ENCODE measurements at places on chromosomes 5 and 9. TPM values are rescaled to one million over a fixed set of nuclear protein-coding genes. Genes with fewer than 3 reads are reported as not detected.

GRCh38 chr9:112863214-112863613, 27.5 kb downstream of the SLC46A2 start:
- DNase-seq: no peak

DNA sequence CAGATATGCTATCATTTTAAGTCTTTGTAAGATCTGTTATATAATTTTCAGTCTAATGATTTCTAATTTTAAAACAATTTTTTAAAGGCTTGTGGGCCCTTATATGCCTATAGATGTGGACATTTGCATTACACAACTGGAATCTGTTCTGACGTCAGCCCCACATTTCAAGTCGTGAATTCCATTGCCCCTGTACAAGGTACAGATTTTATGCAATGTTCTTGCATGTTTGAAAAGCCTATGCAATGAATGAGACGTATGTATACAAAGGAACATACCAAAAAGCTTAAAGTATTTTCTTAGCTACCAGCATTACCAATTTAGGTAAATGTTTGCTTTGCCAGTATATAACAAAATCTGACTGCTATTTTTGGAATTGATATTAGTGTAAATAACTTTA, 77.2 kb downstream of the ITGA1 start:
- DNase-seq: no peak

EDIL3 gene
- total RNA-seq: 23.6 TPM

ADAMTS16 gene
- not detected for total RNA-seq

DNA sequence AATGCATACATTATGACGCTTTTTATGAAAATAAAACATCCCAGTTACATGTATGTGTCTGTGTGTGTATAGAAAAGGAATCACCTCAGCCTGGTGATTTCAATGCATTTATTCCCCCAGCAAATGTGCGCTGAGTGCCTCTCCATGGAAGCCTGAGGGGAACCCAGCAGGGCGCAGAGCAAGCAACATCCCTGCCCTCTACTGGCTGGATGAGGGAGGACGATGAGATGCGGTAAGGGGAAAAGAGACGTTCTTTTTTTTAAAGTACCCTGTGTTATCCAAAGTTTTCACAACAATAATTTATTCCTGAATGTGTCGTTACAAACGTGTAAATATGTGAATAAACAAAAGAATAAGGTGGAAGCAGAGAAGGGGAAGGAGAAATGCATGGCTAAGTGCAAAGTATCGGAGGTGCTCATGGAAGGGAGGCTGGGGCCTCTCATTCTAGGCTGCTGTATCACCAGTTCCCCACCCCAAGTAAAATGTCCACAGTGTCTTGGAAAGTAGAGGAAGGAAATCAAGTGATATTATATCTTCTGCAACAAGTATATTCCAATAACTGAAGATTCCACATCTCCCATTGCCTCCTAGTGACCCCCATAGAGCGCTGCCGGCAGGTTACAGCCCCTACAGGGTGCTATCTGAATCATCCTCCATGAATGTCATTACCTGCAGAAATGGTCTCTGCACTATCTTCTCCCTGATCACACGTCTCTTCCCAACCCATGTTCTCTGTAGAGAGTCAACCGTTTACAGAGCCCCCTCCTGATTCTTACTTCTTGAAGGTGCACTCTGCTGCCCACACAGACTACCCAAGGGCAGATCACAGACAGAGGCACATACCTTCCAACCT, 13.0 kb upstream of the ABLIM3 start:
- DNase-seq: no peak

DNA sequence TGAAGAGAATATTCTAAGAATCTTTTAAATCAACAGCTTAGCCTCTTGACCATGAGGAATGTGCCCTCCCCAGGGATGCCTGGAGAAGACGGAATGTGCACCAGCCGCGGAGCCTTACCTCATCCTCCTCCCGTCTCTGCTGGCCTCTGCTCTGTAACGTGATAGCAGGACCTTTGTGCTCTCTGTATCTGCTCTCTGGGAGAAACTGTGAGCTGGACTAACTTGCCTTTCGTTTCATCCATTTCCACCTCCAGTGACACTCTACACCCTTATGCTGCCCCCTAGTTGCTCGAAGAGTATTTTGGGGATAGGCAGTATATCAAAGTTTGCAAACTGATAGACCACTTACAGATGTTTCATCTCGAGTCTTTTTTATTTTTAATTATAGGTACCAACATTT, 141.4 kb downstream of the NPR3 start:
- no peak for DNase-seq

- no peak for DNase-seq
Observed at GRCh38 chr9:23526806-23527205, 299.2 kb downstream of the ELAVL2 start.

PHYHD1 gene
- total RNA-seq: 6.6 TPM

- no peak for DNase-seq
Observed at GRCh38 chr5:156647034-156647451, 203.1 kb upstream of the PPP1R2B start.

DNA sequence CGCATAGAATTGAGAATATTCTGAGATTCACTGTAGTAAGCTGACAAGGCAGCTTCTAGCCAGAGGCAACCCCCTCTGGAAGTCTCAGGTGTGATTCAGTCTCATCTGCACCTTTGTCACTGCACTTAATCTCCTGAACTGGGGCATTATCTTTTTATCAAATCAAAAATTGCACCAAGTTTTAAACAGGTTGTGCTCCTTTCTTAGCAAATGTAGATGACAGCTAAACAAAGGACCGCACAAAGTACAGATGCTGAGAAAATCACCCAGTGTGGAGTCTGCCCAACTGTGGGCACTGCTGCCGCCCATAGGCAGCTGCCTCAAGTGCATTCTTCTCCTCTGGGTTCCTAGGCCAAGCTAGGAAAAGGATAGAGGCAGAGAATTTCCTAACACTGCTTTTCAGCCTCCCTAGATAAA, 51.1 kb downstream of the STARD4 start:
- DNase-seq: no peak

DNA sequence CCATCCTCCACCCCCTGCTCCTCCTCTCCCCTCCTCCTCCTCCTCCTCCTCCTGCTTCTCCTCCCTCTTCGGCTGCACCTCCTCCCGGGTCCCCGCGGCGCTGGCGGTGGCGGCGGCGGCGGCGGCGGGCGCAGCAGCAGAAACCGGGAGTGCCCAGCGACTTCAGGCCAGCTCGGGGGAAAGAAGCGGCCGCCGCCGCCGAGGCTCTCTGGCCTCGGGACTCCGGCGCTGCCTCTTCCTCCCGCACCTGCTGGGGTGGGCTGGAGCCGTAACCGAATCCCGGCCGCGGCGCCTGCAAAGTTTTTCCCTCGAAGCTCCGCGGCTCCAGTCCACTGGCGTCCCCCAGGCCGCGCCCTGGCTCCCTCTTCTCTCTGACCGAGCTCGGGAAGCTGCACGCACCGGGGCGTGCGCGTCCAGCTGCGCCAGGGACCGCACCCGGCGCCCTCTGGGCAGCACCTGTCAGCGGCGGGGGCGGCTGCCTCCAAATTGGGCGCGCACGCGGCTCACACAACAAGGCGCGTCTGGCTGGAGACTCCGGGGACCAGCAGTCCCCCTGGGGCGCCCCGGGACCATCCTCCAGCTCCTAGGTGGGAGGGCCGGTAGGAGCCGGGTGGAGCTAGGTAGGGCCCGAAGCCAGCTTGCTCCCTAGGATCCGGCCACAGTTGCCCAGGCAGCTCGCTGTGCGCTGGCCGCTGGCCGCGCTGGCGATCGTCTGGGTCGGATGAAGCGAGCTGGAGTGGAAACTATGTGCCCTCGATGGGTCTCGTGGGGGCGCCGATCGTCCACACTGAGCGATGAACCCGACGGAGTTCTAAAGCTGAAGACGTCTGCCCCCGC, at the start of gene MCTP1:
MCTP1 (minus strand) TSS at position 523 of the 837 bp plus-strand sequence.
- DNase-seq: no peak

DNA sequence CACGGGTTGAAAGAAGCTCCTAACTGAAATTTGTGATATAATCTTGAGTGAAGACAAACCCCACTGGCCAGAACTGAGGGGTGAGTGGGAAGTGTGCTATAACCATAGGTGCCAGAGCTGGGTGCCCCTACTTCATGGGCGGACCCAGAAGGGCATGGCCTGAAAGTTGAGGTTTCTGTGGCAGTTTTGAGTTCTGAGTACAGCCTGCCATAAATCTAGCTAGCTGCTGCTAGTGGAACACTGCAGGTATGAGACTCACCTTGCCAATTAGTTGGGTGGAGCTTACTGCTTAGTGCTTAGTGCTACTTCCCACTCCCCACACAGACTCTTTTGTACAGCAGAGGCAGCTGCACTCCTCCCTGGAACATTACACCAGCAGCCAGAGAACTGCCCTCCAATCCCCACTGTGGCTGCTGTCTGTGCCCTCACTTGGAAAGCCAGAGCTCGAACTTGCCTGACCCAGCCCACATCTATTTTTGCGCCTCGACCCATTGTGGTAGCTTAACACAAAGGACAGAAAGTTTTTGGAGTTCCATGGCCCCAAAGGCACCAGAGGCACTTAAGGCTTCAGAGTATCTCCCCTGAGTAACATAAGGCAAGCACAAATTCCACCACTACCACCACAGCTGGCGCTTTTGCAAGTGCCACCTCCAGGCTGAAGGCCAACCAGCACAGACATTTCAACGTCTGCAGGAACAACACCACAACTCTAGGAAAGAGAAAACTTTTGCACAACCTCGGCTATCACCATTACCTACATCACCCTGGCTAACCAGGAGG, 27.1 kb upstream of the PTGER4 start:
- DNase-seq: peak; percentile 38

ISL1 gene
- total RNA-seq: 1.6 TPM

BHMT2 gene
- 0.90 TPM for total RNA-seq

ADAMTSL2 gene
- 0.24 TPM for total RNA-seq

DNA sequence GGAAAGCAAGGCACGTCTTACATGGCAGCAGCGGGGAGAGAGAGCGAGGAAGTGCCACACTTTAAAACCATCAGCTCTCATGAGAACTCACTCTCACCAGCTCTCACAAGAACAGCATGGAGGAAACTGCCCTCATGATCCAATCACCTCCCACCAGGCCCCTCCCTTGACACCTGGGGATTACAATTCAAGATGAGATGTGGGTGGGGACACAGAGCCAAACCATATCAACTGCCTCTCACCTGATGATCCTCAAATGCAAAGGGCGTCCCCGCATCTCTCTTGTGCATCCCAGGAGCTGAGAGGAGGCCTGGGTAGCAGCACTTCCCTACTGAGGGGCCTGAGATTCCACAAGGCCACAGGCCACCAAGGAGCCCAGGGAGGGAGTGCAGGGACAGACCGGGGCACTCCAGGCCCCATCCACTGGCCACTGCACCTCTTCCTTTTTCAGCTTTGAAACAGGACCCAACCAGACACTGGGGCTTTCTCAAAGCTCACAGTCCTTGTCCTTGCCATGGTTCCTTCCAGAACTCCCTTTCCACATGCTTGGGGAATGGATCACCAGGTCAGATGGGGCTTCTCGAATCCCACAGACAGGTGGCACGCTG, 54.5 kb upstream of the IL17B start:
- DNase-seq: no peak

DNA sequence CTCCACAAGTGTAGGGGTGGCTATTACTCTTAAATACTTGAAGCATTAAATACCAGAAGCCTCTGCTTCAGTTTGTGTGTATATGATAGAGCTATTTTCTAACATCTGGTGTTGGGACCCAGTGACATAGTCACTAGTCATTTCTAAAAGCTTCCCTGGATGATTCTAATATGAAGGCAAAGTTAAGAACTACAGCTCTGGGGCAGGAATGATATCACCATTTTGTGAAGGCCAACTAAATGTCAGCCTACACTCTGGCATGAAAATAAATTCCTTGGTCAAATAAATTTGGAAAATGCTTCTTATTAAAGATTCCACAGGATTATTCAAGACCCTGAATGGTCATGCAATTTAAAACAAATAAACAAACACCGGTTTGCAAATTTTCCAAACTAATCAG, 197.7 kb downstream of the PLK2 start:
- DNase-seq: no peak

PDE6A gene
- 1.5 TPM for total RNA-seq

GRCh38 chr9:112337547-112337946, 4.1 kb upstream of the PTBP3 start:
- no peak for DNase-seq

HAPLN1 gene
- total RNA-seq: 3.8 TPM

ABCA2 gene
- 22.4 TPM for total RNA-seq

GRCh38 chr5:11304641-11305040, 543.6 kb upstream of the DAP start:
- DNase-seq: no peak

DNA sequence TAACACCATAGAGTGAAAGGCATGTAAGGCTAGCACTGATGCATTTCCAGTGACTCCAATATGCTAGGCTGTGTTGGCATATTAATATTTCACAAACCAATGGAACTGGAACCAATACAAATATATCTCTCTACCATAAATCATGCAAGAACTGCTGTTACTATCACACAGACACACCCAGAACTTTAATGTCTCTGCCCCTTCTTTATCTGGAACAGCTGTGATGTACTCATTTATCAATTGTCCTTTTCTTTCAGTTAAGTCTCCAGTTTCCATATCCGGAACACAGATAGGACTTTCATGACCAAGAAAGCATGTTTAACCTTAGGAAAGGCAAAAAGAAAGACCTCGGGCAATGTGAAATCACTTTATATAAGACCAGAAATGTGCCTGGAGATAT, 70.3 kb downstream of the SPTLC1 start:
- no peak for DNase-seq

WDR70 gene
- total RNA-seq: 26.7 TPM

SPINK7 gene
- not detected for total RNA-seq

GRCh38 chr5:38831909-38832308, 13.9 kb upstream of the OSMR start:
- no peak for DNase-seq

DNA sequence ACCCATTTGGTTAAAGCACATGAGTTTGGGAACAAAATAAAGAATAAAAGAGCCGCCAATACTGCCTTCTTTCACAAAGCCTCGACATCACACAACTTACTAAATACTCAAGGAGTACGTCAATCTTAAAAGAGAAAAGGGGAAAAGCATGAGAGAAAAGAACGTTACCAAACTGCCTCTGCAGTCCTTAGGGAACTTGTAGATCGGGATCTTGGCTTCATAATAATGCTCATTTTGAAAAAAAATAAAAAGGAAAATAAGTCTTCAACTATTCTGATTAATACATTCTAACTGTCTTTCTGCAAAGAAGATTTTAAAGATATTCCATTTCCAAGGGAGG, 618.4 kb downstream of the PDE4D start:
- no peak for DNase-seq

- DNase-seq: no peak
Observed at GRCh38 chr5:3033033-3033755, 281.7 kb upstream of the IRX2 start.

GABRA6 gene
- total RNA-seq: not detected

MARCOL gene
- total RNA-seq: not detected

GRCh38 chr5:90675222-90675621, 116.6 kb downstream of the ADGRV1 start:
- DNase-seq: no peak

CD72 gene
- 2.7 TPM for total RNA-seq

RC3H2 gene
- total RNA-seq: 34.4 TPM

ZBED3 gene
- 12.6 TPM for total RNA-seq

- peak; percentile 38 for DNase-seq
Observed at GRCh38 chr9:10612641-10613398, at the start of gene PTPRD. PTPRD (minus strand) TSS chr9:10613002.

- DNase-seq: peak; percentile 44
Observed at GRCh38 chr5:68285851-68286611, 70.5 kb downstream of the PIK3R1 start.
